ENCODE measurements at places on chromosomes 3 and 15. TPM values are rescaled to one million over a fixed set of nuclear protein-coding genes. Genes with fewer than 3 reads are reported as not detected.

NRG4 gene
- total RNA-seq = not detected

IGDCC3 gene
- total RNA-seq = not detected

GLDN gene
- 0.53 TPM for total RNA-seq

CLDN16 gene
- total RNA-seq = 0.35 TPM

Measured in myometrial cell (primary cell).